ENCODE measurements at places on chromosomes 1 and 21.

DNA sequence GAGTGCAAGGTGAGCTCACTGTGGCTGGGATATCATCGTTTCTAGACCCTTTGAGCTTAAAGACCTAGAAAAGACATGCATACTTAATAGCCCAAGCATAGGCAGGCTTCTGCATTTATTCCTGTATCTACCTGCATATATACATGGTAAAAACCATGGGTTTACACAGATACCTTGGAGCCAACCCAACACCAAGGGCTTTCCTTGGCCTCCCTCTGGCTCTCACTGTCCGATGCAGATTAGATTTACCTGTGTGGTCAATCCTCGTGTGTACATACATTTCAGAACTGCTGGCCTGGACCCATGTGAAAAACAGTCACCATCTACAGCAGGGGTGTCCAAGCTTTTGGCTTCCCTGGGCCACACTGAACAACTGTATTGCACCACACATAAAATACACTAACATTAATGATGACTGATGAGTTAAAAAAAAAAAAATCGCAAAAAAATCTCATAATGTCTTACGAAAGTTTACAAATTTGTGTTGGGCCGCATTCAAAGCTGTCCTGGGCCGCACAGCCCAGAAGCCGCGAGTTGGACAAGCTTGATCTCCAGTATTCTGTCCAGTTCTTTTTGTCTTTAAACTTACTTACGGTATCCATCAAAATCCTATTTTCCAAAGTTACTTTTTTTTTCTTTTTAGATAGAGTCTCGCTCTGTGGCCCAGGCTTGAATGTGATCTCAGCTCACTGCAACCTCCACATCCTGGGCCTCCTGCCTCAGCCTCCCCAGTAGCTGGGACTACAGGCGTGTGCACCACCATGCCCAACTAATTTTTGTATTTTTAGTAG lies 43.5 kb downstream of the WDR4 start:
- no peak for DNase-seq

DNA sequence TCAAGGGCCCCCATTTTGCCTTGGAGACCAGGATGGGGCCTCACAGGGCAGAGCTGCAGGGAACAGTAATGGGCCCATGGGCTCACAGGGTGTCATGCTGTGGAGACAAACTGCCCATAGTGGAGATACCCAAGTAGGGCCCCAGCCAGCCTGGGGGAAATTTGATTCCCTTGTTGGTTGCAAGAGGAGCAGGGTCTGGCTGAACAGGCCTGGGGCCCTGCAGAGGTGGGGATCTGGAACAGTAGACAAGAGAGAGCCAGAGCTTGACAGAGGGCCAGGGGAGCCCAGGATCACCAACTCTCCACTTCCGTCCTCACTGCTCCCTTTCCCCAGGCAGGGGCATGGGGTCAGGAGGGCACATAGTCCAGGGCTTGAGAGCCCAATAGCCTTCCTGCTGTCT lies 8.7 kb downstream of the S100B start:
- no peak for DNase-seq

DNA sequence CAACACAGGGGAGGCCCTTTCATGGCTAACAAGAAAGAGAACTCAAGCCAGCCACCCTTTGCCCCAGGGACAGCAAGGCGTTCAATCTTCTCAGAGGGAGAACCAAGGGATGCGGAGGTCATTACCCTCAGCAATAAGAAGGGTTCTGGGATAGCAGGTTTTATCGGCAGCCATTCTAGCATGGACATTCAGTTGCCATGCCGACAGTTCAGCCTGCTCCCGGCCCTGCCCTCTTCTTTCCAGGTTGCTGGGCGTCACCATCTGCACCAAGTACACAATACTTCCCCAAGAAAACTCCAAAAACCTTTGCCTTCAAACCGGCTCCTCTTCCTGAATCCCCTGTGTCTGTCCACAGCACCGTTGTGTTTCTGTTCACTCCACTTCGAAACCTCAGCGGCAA lies 47.1 kb downstream of the SYT2 start:
- DNase-seq, result no peak

DNA sequence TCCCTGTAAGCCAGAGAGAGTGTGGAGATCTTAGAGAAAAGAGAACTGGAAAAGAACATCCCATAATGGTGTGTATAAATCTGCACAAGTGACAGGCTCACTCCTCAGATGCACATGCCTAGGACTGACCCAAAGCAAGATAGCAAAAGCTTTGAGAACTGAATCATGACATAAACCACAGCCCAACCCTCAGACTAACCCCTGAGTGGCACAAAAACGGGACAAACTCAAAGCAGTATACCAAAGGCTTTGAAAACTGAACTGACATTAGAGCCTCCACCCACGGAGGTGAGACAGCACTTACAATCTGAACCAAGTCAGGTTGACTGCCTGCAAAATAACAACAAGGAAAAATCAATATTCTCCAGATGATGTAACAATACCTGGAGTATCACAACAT lies 70.8 kb downstream of the TIAM1 start:
- no peak for DNase-seq

DNA sequence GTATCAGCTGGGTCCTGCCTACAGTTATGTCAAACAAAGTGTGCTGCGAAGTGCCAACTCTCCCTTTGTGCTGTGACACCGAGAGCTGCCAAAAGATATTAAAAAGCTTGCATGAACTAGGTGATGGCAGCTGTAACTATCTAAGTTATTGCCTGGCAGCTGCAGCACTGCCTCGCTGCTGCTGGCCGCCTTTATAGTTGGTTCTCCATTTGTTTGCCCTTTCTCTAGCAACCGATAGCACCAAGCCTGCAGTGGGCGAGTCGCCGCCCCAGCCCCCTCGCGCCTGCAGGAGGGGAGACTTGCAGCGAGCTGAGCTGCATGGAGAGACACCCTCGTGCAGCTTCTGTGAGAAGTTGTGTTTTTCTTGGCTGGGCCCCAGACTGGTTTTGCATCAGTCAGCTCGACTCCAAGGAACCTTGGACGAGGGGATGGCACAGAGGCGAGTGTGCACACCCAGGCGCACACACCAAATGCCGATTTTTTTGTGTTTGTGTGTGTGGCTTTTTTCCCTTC lies 330.6 kb downstream of the RPS6KC1 start:
- no peak for DNase-seq

- no peak for DNase-seq
Observed at GRCh38 chr1:188888386-188888785, 1589.3 kb downstream of the BRINP3 start.

GRCh38 chr21:36847189-36847588 lies 119.3 kb downstream of the HLCS start:
- DNase-seq, result no peak

GRCh38 chr1:166947398-166948043 lies 27.8 kb downstream of the ILDR2 start:
- DNase-seq, result peak; percentile 81

- DNase-seq, result no peak
Observed at GRCh38 chr1:154557939-154558719, at the start of gene UBE2Q1. Gene UBE2Q1 (minus strand): TSS chr1:154558662. CDS start chr1:154558553, 109 bp downstream.

DNA sequence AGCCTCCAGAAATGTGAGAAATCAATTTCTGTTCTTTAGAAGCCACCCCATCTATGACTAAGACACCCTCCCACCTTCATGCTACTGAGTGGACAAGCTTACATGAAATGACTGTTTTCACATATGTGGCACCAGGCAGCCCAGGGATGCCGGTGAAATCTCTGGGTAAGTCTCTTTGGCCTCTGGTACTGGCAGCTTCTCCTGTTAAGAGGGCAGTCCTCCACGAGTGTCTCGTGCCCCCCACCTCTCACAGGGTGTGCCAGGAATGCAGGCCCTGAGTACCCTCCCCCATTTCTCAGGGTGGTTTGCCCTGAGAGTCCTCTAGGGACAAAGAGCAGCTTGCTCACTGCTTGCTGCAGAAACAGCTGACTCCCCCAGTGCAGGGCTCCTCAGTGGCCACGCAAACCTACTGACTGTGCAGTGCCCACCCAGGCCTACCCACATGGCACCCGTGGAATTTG lies 3.2 kb upstream of the PRXL2B start:
- DNase-seq, result no peak

GRCh38 chr1:61907102-61907501 lies 164.8 kb downstream of the PATJ start:
- DNase-seq, result no peak

- no peak for DNase-seq
Observed at GRCh38 chr1:221172841-221173240, 293.6 kb downstream of the HLX start.

DNA sequence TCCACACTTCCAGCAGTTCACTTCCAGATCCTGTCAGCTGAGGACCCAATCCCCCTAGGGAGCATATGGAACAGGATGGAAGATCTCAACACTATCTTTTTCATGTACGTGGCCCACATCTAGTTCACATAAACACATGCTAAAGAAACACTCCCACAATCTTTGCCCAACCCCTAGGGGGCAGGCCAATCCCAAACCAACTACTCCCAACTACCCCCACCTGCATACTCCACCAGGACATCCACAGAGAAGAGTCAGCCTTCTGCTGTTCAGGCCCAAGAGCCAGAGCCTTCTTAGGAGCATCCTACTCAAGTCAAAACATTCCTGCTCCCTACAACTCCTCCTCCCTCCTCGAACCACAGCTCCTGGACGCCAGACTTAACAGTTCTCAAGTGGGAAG lies 5.6 kb upstream of the SLC5A9 start:
- no peak for DNase-seq

- DNase-seq, result no peak
Observed at GRCh38 chr1:82299656-82300055, 498.9 kb downstream of the ADGRL2 start.

DNA sequence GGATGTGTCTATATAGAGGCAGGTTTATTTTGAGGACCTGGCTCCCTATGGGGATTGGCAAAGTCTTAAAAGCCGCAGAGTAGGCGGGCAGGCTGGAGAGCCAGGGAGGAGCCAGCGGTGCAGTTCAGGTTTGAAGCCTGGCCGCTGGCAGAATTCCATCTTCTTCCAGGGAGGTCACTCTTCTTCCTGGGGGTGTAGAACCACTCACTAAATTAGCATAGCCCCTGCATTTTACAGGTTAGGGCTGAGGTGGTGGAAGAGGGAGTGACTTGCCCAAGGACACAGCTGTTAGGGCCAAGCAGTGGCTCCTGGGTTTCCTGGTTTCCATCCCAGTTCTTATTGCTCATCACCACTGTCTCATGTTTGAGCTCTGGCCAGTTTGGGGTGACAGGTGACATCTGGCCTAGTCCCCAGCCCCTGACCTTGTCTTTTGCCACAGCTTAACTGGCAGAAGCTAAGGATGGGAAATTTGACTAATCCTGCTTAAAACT lies 1.4 kb downstream of the PINK1 start:
- DNase-seq, result peak; percentile 49

GRCh38 chr1:226575739-226576378 lies 27.3 kb downstream of the STUM start:
- DNase-seq, result peak; percentile 3

- DNase-seq, result no peak
Observed at GRCh38 chr1:19398309-19398760, 86.2 kb downstream of the SLC66A1 start.

- DNase-seq, result peak; percentile 26
Observed at GRCh38 chr1:211697356-211697755, 21.9 kb upstream of the NEK2 start.

- no peak for DNase-seq
Observed at GRCh38 chr21:38743772-38744529, 61.8 kb upstream of the ETS2 start.

DNA sequence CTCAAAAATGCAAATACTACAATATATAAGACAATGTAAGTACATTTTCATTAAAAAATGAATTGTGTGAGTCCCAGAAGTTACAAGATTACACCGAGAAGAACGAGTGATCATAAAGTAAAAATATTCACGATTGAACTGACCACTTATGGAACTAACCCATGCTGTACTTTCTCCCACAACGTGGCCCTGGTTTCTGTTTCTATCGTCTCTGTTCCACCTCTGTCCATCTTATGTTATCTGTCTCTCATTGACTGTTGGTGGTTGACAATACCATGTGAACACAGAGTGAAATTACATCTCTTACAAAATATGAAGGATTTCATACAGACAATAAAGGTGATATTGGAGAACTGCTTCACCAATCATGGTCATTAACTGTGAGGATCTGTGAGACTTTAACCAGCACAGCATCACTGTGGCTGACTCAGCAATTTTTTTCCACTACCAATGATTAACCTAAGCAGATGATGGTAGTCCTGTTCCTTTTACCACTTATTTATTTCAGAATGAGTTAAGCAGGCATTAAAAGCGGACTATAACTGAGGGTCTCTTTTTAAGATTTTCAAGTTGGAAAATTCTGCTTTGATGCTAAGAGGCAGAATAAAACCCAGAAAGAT lies 165.1 kb downstream of the TGFB2 start:
- no peak for DNase-seq

- no peak for DNase-seq
Observed at GRCh38 chr1:53315456-53316423, 12.1 kb downstream of the LRP8 start.

DNA sequence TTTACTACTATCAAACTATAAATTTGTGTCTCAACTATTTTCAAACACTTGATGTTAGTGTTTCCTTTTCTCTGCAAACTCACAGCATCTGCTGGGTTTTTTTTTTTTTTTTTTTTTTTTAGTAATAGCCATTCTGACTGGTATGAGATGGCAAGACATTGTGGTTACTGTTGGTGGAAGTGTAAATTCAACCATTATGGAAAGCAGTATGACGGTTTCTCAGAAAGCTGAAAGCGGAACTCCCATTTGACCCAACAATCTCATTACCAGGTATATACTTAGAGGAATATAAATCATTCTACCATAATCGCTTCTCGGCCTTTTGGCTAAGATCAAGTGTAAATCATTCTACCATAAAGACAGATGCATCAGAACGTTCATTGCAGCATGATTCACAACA lies 608.3 kb upstream of the ZP4 start:
- no peak for DNase-seq

- no peak for DNase-seq
Observed at GRCh38 chr1:85296980-85297379, 20.5 kb upstream of the BCL10 start.

GRCh38 chr1:160432371-160432786 lies 32.0 kb downstream of the VANGL2 start:
- no peak for DNase-seq

DNA sequence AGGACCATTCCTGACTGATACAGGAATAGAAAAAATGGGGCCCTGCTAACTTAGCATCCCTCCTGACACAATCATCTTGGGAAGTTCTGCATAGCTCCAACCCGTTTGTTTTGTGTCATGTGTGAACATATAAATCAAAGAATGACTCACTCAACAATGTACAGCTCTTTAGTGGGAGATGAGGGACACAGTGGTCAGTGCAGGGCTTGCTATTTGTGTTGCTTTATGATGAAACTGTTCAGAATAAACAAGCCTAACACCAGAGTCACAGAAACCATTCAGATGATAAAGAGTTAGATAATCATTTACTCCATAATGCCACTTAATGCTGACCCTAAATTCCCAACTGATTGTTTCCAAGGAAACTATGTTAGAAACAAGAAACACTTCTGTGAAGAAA lies 154.2 kb upstream of the ZNHIT6 start:
- no peak for DNase-seq

Measured in NCI-H187 (cell line).